ENCODE measurements at places on chromosomes 13 and 19.

GRCh38 chr13:25347151-25347550, 24.6 kb upstream of the ATP8A2 start:
- DNase-seq: no peak

DNA sequence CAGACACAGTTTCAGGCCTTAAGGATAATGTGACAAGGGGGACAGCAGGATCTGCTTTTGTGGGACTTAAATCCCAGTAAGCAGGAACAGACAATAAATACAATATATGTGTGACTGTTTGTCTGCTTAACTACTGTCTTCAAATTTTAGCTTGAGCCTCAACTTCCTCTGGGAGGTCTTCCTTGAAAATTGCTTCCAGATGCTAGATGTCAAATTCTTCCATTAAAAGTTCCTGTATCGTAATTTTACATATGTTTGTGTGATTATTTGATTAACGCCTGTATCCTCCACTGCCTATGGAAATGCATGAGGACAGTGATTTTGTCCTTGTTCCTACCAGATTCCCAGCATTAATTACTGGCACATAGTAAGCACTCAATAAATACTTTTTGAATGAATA, 385.5 kb downstream of the NDFIP2 start:
- no peak for DNase-seq

GRCh38 chr13:89227356-89227755, 1556.2 kb downstream of the SLITRK5 start:
- no peak for DNase-seq

DNA sequence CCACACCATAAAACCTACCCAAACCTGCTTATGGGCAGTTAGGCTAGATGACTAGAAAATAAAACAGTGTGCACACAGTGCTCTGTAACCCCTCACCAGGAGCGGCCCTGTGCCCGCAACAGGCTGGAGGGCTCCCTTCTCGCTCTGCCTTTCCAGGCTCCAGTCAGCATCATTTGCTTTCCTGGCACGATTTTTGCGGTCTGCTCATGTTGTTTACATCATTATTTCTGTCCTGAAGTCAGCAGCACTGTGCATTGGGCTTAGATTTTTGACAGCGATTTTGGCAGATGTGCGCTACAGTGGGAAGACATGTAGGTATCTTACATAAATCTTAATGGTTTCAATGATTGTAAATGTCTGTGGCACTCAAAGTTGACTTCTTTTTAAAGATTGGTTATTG, 344.0 kb downstream of the MTUS2 start:
- DNase-seq: no peak

GRCh38 chr13:42280537-42280936, 8.6 kb downstream of the AKAP11 start:
- no peak for DNase-seq

GRCh38 chr13:111852725-111853518, 214.0 kb upstream of the SOX1 start:
- no peak for DNase-seq

DNA sequence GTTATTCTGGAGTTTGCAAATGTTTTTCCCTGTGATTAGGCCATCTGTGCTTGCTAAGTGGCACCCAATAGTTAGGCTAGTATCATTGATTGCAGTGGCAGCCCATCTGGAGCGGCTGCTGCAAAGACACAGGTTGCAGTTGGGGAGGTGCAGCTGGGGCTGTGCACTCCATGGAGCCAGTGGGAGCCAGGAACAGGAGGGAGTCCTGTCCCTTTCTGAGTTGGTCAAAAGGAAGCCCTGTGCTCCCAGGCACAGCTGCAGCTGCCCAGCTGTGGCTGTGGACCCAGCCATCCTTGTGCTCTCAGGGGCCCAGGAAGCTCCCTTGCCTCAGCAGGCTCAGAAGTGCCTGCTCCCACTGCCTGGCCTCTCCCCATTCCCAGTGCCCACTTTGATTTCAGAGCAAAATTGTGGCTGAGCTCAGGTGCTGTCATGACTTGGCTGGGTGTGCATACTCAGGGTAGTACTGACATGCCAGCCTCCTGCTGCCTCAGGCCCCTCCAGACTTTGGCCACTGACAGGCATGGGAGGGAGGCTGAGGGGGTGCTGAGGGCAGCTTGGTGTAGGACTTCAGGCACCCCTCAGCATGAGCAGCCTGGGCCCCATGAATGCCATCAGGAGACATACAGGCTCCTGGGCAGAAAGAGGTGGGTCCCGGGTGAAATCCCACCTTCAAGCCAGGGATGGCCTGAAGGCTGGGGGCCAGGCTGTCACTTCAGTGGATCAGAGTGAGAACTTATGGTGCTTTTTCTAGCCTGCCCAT, 270.6 kb downstream of the PCDH20 start:
- no peak for DNase-seq

DNA sequence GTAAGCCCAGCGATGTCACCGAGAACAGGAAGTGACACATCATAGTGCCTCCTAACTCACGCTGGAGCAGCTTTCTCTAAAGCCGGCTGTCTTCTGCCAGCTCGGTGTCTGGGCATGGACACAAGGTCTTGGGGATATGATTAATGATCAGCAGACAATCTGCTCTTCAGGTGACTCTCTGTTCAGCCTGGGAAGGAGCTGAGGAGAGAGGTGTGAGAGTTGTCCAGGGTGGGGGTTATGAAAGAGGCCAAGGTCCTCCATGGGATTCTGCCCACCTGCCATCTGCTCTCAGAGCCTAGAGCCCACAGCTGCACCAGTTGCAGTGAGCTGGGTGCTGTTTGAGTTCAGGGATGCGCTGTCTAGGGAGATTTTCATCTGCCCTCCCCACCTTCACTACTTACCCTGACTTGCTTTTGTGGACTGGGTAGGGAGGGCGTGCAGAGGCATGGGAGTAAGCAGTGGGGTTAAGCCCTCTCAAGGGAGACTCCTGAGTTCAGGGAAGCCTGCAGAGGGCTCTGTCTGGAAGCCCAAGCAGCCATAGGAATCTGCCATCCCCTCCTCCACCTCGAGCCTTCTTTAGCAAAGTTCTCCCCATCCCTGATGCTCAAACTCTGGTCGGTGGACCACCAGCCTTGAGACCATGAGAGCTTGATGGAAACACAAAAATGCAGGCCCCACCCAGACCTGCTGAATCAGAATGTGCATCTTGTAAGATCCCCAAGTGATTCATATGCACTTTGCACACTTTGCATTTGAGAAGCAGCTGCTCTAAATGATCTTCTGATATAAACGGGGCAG, 539.7 kb downstream of the RFC3 start:
- no peak for DNase-seq

DNA sequence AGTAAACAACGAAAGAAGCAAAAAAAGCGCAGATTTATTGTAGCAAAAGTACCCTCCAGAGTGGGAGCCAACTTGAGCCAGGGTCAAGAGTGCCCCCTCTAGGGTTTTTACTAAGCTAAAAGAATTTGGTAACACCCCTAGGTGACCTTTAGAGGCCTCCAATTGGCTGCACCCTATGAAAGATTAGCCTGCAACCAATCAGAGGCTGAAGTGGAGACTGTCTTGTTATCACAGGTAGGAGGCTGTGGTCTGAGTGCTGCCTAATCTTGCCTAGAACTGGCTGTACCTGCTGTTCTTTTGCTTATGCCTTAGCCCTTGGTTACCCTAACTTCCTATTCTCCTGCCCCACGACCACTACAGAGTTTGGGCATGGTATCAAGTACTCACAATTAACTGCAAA, 38.3 kb downstream of the ANKRD10 start:
- no peak for DNase-seq

DNA sequence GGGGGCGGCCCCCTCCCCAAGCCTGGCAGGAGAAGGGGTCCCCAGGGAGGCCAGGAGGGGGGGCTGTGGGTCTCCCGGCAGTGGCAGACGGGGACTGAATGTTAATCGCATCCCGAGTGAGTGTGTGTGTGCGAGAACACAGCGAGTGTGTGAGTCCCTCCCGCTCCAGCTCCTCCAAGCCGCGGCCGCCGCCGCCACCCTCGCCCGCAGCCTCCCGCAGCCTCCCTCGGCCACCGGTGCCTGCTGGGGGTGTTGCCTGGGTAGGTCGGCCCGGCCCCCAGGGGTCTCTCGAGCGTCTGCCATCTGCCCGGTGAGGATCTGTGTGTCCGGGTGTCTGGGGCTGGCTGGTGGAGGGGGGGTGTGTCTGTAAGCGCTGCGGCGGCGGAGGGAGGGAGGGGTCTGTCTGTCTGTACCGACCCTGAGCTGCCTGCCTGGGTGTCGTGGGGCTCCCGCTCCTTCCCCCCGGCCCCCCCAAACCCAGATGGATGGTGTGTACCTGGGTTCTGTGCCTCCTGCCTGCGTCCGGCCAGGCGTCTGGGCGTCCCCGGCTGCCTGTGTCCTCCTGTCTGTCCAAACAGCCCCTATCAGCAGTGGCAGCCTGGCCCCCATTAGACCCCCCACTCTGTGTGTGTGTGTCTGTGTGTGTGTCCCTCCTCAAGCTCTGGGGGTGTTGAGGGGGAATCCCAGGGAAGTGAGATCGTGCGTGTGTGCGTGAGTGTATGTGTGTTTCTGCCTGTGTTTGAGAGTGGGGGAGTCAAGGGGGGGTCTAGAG, at the start of gene GRIN2D:
Gene GRIN2D (plus strand): TSS at position 110 of the 772 bp plus-strand sequence. CDS start 4,725 bp downstream, outside the sequence.
- DNase-seq: no peak

DNA sequence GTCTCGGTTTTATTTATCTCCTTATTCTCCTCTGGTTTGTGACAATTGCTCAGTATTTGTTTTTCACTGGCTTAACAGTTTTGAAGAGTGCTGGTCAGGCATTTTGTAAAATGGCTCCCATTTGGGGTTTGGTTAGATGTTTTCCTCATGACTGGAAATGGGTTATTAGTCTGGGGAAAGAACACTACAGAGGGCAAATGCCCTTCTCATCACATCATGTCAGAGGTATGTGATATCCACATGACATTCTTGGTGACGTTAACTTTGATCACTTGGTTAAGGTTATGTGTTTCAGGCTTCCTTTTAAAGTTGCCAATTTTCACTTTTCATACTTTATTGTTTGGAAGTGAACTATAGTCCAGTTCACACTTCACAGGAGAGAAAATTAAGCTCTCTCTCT, 74.8 kb upstream of the KLHL1 start:
- DNase-seq: no peak

DNA sequence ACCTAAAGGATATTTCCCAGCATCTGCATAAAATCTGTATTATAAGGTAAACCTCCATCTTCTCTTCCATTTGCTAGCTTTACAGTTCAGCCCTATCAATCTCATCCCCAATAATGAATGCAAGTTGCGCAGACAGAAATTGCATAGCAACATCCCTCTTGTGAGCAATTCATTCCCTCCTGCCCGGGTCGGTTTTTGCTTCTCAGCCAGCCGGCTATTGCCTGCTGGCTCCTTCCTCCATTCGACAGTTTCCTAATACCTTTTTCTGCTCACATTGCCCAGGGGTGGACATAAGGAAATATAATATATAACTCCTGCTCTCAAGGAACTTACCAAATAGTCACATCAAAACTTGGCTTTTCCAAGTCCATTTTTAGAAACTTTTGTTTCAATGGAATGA, 125.2 kb downstream of the FGF9 start:
- no peak for DNase-seq

DNA sequence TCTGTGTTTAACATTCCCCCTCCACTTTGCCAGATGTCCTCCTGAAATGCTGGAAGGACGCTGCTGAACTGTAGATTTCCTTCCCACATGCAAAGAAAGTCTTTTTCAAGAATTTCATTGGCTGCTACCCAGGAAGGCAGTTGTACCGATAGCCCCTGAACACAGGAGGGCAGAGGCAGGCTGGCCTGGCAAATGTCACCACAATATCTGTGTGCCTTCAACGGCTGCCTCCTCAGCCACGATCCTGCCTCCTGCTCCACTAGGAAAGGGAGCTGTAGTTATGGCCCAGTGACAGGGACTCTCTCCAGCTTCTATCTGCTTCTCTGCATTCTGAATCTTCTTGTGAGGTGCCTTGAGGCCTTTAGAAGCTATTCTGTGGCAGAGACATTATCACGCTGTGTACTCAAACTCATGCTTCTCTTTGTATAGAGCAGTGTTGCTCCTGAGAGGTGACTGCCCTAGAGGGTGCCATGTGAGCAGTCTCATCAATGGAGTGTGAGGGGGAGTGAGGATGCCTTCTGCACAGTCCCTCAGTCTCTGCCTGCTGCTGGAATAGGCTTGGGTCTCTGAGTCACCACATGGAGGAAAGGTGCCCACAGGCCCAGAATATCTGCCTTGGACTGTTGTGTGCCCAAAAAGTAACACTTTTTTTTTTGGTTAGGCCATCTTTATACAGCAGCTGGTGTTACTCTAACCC, 279.8 kb downstream of the DNAJC15 start:
- peak; percentile 80 for DNase-seq

DNA sequence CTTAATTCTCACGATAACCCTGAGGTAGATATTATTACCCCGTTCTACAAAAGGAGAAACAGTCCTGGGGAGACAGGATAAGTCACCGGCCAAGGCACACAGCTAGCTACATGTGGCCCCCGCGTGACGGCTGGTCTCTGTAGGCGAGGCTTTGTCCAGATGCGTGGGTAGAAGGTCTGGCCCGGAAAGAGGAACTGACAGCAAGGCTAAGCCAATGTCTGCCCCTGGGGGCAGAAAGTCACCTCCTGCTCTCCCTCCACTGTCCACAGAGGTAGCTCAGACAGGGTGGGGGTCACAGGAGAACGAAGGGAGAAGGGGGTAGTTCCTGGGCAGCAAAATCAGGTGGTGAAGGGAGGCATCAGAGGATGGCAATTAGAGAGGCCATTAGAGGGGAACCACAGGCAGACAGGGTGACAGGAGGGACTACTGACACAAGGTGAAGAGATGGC, 1.8 kb downstream of the APOC4 start:
- no peak for DNase-seq

DNA sequence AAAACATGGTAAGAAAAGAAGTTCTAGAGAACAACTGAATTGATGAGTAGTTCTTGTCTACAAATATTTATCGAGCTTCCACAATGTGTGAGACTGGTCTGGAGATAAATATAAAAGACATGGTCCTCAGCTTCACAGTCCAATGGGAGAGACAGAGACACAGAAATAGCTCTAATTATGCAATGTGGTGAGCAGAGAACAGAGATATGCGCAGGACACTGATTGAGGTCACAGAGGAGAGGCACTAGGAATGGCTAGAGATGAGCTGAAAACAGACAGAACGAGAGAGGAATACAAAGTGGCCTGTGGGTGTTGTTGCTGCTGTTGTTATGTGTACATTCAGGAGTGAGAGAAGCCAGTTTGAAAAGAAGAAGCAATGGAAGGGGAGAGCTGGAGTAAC, 53.2 kb downstream of the GPALPP1 start:
- DNase-seq: no peak

DNA sequence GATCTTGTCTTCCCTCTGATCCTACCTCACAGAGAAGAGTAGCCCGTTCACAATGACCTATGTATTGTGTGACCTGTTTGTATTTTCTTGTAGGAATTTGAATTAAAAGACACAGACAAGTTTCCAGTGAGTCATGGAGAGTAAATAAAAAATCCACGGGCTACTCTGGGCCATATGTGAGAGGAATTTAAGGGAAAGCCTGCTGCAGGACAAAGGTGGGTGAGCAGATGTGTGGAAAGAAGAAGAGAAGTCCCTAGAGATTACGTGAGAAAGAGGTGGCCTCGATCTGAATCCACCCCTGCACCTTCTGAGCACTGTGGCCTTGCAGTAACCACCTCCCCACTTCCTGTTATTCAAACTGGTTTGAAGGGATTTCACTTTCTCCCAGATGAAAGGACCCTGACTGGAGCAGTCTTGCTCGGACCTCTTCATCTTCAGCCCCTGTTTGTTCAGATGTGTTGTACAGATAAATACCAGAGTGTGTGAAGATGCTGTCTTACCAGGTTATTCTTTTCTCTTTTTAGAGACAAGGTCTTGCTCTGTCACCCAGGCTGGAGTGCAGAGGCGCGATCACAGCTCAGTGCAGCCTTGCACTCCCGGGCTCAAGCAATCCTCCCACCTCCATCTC, 205.4 kb downstream of the PDS5B start:
- DNase-seq: no peak

GRCh38 chr19:49690656-49691242, at the start of gene CPT1C:
Gene CPT1C, plus strand, starts transcription at chr19:49691116. Its CDS starts 1,137 bp downstream, at chr19:49692253.
- peak; percentile 85 for DNase-seq

All from NCI-H446 treated with DMSO at 0.1 percent for 48 hours (cell line).